CD4-positive, alpha-beta T cell (primary cell): ENCODE measurements at places on chromosomes 11 and 22.

DNA sequence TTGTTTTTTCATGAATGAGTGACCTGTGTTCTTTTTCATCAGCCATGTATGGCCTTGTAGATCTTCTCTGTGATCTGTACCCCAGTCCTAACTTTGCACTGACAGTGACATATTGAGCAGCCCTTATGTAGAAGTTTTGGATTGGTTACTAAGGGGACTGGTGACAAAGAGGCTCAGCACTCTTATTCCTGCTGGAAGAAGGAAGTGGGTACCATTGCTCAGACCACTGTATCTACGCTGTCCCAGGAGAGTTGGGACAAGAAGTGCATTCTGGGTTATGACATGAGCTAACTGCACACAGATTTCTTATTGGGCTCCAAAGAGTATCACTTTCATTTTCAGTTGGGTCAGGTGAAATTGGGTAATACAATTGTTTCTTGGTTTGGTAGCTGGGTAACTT, 107.8 kb upstream of the RASSF10 start:
- DNase-seq: no peak

GRCh38 chr11:32960553-32961164, 55.0 kb upstream of the DEPDC7 start:
- no peak for DNase-seq

DNA sequence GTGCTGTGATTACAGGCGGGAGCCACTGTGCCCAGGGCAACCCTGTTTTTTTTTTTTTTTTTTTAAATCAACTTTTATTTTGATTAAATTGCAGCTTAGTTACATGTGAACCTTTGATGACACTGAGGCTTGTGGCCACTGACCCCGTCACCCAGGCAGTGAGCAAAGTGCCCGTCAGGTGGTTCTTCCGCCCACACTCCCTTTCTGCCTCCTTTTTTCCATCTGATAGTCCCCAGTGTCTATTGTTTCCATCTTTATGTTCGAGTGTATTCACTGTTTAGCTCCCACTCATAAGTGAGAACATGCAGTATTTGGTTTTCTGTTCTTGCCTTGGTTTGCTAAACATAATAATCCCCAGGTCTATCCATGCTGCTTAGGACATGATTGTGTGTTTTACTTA, 110.9 kb upstream of the GRK3 start:
- DNase-seq: no peak

GRCh38 chr11:27207025-27207650, 155.9 kb downstream of the CCDC34 start:
- no peak for DNase-seq

DNA sequence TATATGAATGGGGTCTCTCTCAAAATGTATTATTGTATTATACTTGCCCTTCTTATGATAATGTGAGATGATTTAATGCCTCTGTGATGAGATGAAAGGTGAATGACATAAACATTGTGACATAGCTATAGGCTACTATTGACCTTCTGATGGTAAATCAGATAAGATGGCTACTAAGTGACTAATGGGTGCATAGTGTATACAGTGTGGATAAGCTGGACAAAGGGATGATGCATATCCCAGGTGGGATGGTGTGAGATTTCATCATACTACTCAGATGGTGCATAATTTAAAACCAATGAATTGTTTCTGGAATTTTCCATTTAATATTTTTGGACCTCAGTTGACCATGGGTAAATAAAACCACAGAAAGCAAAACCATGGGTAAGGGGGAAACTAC, 243.5 kb downstream of the SBF2 start:
- no peak for DNase-seq

DNA sequence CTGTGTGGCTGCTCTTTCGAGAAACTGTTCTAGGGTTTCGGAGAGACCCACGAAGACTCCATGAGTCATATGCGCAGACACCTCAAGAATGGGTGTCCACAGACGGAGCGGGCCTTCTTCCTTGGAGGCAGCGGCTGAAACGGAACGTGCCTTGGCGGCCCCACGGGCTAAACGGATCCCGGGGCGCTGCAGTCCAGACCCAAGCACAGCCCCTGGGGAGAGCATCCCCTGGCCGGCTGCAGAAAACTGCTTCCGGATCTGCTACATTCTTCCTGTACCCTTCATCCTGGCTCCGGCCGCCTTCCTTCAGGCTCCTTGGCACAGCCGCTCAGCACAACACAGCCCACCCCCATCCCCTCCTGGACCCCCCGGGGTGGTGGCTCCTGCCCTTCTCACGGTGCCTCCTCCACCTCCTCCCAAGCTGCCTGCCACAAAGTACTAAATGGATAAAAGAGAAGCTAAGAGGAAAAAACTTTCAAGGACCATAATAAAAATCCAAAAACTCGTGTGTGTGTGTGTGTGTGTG, 25.4 kb downstream of the CPT1A start:
- no peak for DNase-seq

- DNase-seq: peak; percentile 15
Measured at GRCh38 chr11:31326470-31327148, 42.9 kb downstream of the DCDC1 start.

DNA sequence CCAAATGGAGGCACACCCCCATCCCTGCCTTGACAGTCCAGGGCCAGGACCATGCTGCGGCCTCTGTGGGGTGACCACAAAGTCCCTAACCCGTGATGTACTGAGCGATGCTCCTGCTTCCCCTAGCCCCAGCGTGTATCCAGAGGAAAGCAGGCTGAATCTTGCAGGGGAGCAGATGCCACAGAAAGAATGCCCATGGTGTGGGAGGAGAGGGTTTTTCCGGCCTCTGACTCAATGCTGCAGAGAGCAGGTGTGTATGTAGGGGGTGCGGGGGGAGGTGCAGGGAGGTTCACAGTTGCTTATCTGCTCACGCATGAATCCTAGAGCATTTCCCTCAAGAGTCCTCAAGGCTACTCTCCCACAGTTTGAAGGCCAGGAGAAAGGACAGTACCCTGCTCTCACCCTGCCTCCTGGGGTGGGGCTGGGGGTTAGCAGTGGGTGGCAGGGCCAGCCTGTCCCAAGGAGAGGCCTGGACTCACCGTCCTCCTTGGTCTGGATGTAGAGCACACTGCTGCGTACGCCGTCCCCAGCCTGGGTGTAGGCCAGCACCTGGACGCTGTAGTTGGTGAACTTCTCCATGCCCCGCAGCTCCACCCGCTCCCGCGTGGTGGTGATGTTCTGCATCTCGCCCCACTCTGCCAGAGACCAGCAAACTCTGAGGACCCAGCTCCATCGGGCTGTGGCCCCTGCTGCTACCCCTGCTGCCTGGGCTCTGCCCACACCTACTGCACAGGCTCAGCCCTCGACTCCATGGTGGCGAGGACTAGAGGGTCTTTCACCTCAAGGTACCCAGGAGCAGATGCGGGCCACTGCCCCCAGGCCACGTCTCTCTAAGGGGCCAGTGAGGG, 130.8 kb downstream of the CEP164 start:
- DNase-seq: no peak

DNA sequence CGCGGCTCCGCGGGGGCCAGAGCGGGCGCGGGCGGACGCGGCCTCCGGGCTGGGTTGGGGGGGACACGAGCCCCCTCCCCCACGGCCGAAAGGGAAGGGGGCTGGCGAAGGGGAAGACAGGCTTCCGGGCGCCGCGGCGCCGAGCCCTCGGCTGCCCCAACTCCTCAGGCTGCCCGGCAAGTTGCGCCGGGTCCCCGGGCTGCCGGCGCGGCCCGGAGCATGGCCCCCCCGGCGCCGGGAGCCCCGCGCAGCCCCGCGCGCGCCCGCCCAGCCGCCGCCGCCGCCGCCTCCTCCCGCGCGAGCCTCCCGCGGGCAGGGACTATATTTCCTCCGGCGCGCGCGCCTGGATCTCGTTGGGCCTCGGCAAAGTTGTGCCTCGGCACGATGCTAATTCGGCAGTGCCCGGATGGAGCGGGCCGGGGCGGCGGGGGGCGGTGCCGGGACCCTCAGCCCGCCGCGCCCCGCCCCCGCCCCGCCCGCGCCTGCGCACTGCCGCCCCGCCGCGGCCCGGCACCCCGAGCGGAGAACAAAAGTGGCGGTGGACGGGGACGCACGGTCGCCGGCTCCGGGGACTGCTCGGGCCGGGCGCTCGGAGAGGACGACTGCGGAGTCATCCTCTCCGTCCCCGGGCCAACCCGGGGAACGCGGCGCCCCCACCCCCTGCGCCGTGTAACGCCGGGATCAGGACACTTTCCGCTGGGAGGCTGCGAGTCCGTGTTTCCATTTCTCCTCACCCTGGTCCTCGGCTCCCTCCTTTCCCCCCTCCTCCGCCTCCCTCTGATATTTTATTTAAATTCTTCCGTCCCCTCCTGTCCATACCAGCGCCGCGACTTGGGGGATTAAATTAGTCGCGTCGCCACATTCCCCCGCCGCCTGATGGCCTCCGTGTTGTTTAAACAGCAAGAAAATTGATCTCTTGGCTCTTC, at the start of gene PHF21B:
Gene PHF21B, minus strand, starts transcription at position 400 of the 926 bp plus-strand sequence. CDS start 456 bp downstream, outside the sequence.
- DNase-seq: no peak

- DNase-seq: no peak
Measured at GRCh38 chr22:27480487-27480886, 321.1 kb downstream of the MN1 start.

DNA sequence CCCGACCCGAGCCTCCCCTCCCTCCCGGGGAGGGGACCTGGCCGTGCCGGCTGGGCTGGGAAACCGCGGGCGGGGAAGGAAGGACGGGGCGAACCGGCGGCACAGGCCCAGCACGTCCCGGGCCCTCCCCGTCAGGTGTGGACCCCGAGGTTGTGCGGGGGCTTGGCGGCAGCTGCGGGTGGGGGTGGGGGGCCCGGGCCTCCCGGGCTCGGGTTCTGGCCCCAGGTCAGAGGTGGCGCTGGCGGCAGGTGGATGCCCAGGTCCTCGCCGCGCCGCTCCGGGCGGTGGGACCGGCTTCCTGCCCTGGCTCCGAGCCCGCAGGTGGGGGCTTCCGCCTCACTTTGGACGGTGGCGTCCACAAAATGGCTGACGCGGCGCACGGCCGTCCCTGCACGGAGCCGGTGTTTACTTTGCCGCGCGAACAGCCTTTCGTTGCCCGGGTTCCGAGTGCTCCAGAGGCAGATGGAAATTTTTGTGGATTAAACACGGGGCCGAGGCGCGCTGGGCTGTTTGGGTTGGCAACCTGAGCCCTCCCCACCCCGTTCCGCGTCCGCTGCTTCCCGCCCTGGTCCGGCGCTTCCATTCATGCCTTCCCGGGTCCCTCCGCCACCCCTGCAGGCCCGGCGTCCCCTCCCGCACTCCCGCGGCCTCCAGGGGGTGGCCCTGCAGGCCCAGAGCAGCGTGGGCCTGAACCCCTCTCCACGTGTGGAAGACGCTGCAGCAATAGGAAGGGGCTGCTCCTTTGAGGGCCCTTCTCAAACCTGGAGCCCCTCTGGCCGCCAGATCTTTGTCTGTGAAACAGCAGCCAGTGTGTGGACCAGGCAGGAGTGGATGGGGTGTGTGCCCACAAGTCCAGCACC, 92.0 kb upstream of the KCNQ1OT1 start:
- DNase-seq: peak; percentile 55

DNA sequence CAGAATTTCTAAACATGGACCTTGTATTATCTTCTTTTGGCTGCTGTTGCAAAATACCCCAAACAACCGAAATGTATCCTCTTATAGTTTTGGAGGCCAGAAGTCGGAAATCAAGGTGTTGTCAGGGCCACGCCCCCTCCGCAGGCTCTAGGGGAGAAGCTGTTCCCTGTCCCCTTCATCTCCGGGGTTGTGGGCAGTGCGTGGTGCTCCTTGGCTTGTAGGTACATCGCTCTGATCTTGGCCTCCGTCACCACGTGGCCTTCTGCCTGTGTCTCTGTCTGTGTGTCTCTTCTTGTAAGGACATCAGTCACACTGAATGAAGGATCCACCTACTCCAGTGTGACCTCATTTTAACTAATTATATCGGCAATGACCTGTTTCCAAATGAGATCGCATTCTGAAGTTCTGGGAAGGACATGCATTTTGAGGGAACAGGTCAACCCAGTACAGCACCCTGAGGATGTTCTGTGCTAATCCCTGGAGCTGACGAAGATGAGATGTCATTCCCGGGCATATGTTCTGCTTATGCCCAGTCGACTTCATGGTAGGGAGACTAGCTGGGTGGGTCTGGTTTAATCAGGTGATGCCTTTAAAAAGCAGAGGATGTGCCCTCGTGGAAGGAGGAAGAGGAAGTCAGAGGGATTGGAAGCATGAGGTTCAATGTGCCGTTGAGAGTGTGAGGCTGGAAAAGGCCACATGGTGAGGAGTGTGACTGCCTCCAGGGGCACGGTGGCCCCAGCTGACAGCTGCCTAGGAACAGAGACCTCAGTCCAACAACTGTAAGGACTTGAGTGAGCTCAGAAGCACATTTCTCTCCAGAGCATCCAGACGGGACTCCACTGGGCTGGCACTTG, 531.1 kb downstream of the TBC1D22A start:
- DNase-seq: no peak

DNA sequence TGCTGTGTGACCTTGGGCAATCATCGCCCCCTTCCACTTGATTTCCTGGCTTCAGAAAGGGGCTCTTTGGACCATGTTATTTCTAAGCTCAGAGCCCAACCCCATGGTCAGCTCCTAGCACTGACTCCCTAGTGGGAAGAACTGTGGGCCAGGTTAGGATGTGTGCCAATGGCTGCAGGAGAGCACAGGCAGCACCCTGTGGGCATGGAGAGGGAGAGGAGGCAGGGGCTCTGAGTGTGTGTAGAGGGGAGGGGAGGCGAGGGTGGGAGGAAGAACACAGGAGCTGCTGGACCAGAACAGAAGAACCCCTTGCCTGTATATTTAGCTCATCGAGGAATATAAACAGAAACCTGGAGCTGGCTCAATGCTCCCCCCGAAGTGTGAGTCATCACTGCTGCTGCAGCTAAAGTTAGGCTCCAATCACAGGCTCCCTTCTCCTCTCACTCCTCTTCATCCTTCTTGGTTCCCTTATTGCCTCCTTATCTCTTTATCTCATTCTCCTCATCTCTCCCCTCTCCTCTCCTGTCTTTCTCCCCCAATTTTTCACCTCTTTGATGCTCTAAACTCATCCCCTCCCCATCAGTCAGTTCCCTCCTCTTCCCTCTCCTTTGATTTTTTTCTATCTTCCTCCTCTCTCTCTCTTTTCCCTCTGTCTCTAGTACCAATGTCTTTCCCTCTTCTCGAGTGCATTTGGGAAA, 14.5 kb upstream of the RPS19BP1 start:
- no peak for DNase-seq

DNA sequence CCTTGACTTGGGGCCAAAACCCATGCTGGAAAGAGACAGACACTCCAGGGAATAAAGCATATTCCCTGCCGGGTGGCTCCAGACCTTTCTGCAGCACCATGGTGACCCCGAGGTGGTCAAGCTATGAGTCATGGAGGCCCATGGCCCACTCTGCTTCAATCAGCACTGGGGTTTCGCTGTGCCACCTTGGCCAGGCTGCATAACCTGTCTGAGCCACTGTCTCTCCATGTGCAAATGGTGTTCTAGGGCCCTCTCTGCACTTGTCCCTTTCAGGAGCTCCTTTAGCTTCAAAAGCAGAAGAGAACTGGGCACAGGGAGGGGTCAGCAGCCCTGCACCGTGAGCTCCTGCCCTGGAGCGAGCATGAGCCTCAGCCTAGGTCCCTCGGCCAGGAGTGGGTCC, 410.1 kb downstream of the SHANK2 start:
- no peak for DNase-seq
